ENCODE measurements at places on chromosomes 7 and 10. TPM values are rescaled to one million over a fixed set of nuclear protein-coding genes. Genes with fewer than 3 reads are reported as not detected.

DNA sequence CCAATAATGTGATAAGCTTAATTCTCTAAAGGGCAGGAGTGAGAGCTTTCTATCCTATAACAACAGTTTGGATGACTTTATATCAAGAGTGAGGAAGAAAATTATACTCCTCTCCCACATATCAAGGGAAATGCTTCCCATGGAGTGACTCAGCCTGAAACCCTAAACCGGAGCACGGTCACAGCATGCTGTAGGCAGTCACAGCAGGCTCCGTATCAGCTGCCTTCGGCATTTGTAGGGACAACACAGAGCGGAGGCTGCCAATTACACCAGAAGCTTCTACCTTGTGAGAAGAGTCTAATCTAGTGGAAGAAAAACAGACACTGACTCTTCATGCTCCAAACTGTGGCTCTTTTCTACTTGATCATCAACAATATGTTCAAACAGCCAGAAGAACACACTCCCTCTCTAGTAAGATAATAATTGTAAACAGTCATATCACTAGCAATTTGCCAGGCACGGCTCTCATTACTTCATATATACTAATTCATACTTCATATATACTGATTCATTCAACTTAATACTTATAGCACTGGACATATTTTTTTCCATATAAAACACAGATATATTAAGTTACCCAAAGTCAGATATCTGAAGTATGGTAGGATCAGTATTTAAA lies 65.9 kb downstream of the DGKB start:
- DNase-seq = peak; percentile 48

GRCh38 chr10:96138102-96138501 lies 8.0 kb downstream of the ZNF518A start:
- DNase-seq = no peak

DNA sequence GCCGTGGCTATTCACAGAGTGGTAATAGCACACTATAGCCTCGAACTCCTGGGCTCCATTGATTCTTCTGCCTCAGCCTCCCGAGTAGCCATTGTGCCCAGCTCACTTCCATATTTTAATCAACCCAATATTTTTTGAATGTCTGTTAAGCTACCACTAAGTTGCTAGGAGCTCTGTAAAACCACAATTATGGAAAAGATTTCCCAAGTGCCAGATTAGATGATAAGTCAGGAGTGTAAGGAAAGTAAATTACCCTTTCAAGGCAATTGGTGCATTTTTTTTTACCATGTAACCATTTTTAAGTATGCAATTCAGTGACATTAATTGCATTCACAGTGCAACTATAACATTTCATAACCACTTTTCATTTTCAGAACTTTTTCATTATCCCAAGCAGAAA lies 87.5 kb upstream of the GATAD1 start:
- no peak for DNase-seq

- DNase-seq = no peak
These were observed 66.9 kb downstream of the NXPH1 start for GRCh38 chr7:8500286-8500685.

GRCh38 chr10:33680036-33680435 lies 345.6 kb upstream of the NRP1 start:
- no peak for DNase-seq

The SRPK2 gene
- 41.2 TPM for total RNA-seq

The CLEC5A gene
- 0.50 TPM for total RNA-seq

Measured in heart left ventricle (tissue), 16 donors.